ENCODE measurements at places on chromosomes 6 and 20. TPM values are rescaled to one million over a fixed set of nuclear protein-coding genes. Genes with fewer than 3 reads are reported as not detected.

DNA sequence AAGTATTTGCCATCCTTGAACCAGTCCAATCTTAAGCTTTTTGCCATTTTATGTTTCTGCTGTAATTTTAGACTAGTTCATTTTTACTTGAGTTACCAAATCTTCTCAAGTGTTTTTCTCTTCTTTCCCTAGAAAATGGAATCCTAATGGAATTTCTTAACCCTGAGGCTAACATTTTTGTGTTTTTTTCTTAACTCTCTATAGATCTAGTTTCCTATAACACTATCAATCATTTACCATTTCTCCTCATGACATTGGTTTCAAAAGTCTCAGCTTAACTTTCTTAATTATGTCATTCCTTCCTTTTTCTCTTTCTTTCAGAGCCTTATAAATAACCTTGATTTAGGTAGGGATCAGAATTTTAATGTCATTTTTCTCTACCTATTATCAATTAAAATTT, 54.8 kb downstream of the SENP6 start:
- H3K27ac ChIP-seq, result no peak overlapping the region
- no peaks in the 10 kb centered on the region for H3K27me3 ChIP-seq
- DNase-seq, result no peak
- no peak overlapping the region for H3K4me3 ChIP-seq
- peaks cover 4% of the 10 kb centered on the region for H3K36me3 ChIP-seq

- no peaks in the 10 kb centered on the region for H3K27me3 ChIP-seq
- no peaks in the 10 kb centered on the region for H3K4me1 ChIP-seq
- no peaks in the 10 kb centered on the region for H3K36me3 ChIP-seq
- no peak for DNase-seq
These were observed 557.7 kb upstream of the NRSN1 start for GRCh38 chr6:23568292-23568691.

- H3K27ac ChIP-seq, result peak overlapping the region; percentile 39
- H3K4me1 ChIP-seq, result peaks cover 60% of the 10 kb centered on the region
- H3K36me3 ChIP-seq, result peaks cover 52% of the 10 kb centered on the region
- H3K27me3 ChIP-seq, result no peaks in the 10 kb centered on the region
- H3K4me3 ChIP-seq, result no peak overlapping the region
These were observed 9.8 kb upstream of the ZNFX1 start for GRCh38 chr20:49287555-49288249.

- no peaks in the 10 kb centered on the region for H3K4me1 ChIP-seq
- H3K27me3 ChIP-seq, result no peaks in the 10 kb centered on the region
- H3K4me3 ChIP-seq, result no peak overlapping the region
- no peak for DNase-seq
- H3K27ac ChIP-seq, result no peak overlapping the region
These were observed 695.9 kb downstream of the HDGFL1 start for GRCh38 chr6:23265270-23265669.

- no peaks in the 10 kb centered on the region for H3K36me3 ChIP-seq
- no peaks in the 10 kb centered on the region for H3K27me3 ChIP-seq
- no peak for DNase-seq
- no peak overlapping the region for H3K4me3 ChIP-seq
- H3K4me1 ChIP-seq, result no peaks in the 10 kb centered on the region
These were observed 241.6 kb downstream of the BTBD3 start for GRCh38 chr20:12159261-12159660.

GRCh38 chr6:35287671-35288396, 9.8 kb upstream of the DEF6 start:
- H3K27ac ChIP-seq, result no peak overlapping the region
- no peak for DNase-seq
- H3K27me3 ChIP-seq, result no peaks in the 10 kb centered on the region
- no peaks in the 10 kb centered on the region for H3K4me1 ChIP-seq
- H3K36me3 ChIP-seq, result peaks cover 55% of the 10 kb centered on the region
- H3K4me3 ChIP-seq, result no peak overlapping the region

DNA sequence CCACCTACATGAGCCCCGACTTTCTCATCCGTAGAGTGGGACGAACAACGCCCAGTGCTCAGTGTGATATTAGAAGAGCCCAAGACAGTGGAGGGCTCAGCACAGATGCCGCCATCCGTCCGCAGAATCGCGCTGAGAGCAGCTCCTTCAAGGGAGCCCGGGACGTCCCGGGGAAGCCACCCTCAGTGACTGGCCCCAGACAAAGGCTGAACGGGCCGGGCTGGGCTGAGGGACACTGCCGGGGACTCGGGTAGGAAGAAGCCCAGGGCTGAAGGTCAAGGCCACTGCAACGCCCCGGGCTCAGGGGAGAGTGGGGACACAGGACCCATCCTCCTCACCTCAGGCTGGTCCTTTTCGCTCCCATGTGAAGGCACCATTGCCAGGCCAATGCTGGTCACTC, 12.8 kb upstream of the CHRNA4 start:
- H3K36me3 ChIP-seq, result no peaks in the 10 kb centered on the region
- peaks cover 9% of the 10 kb centered on the region for H3K27me3 ChIP-seq
- peaks cover 39% of the 10 kb centered on the region for H3K4me1 ChIP-seq
- no peak overlapping the region for H3K27ac ChIP-seq
- DNase-seq, result no peak

GRCh38 chr6:5096482-5096881, 11.3 kb downstream of the PPP1R3G start:
- DNase-seq, result no peak

DNA sequence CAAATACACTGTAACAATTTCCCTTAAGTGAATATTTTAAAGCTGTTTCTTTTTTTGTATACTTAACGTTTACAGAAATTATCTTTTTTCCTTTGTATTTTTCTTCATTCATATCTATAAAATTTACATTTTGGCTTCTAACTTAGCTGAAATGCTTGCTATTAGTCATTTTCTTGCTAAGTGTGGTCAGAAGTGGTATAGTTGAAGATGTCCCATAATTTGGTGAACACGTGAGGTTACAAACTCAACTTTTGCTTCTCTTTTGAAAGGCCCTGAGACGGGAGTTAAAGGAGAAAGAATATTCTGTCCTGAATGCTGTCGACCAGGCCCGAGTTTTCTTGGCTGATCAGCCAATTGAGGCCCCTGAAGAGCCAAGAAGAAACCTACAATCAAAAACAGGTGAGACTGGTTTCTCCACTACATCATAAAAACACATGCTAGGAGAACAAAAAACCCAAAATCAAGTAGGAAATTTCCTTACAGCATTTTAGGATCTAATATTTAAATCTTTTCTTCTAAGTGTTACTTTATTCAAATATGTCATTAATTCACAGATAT, 445.0 kb downstream of the UTRN start:
- no peak overlapping the region for H3K4me3 ChIP-seq
- no peaks in the 10 kb centered on the region for H3K27me3 ChIP-seq
- peaks cover 51% of the 10 kb centered on the region for H3K36me3 ChIP-seq
- no peak for DNase-seq
- H3K27ac ChIP-seq, result no peak overlapping the region

GRCh38 chr6:37972994-37973757, 153.6 kb downstream of the ZFAND3 start:
- H3K4me3 ChIP-seq, result no peak overlapping the region
- no peaks in the 10 kb centered on the region for H3K36me3 ChIP-seq
- no peaks in the 10 kb centered on the region for H3K4me1 ChIP-seq
- H3K27me3 ChIP-seq, result no peaks in the 10 kb centered on the region

DNA sequence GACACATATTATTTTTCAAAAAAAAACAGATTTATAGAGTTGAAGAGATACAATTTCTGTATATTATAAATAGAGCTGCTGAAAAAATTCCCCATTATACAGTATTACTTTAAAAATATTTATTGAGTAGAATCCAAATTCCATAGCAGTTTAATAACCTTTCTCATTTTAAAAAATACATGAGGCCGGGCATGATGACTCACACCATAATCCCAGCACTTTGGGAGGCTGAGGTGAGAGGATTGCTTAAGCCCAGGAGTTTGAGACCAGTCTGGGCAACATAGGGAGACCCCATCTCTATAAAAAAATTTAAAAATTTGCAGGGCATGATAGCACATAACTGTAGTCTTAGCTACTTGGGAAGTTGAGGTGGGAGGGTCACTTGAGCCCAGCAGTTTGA, 13.0 kb downstream of the ATRN start:
- no peak overlapping the region for H3K4me3 ChIP-seq
- no peak for DNase-seq
- H3K27ac ChIP-seq, result no peak overlapping the region
- H3K27me3 ChIP-seq, result no peaks in the 10 kb centered on the region
- H3K36me3 ChIP-seq, result no peaks in the 10 kb centered on the region

DNA sequence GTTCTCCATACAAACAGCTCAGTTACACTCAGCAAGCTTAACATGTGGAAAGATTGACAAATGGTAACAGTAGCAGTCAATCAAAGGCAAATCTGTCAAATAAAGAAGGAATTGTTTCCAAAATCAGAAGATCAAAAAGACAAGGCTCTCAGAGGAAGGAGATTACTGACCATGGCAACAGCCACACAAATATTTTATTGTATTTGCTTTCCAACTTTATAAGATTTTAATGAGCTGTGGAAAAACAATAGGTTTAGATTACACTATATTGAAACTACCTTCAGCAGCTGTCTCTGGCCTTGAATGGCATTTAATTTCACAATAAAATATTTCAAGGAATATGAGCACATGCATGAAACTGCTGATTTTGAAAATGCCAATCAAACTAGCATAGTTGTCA, 1143.9 kb upstream of the GJE1 start:
- no peaks in the 10 kb centered on the region for H3K36me3 ChIP-seq
- H3K4me3 ChIP-seq, result no peak overlapping the region
- no peaks in the 10 kb centered on the region for H3K4me1 ChIP-seq
- no peaks in the 10 kb centered on the region for H3K27me3 ChIP-seq

DNA sequence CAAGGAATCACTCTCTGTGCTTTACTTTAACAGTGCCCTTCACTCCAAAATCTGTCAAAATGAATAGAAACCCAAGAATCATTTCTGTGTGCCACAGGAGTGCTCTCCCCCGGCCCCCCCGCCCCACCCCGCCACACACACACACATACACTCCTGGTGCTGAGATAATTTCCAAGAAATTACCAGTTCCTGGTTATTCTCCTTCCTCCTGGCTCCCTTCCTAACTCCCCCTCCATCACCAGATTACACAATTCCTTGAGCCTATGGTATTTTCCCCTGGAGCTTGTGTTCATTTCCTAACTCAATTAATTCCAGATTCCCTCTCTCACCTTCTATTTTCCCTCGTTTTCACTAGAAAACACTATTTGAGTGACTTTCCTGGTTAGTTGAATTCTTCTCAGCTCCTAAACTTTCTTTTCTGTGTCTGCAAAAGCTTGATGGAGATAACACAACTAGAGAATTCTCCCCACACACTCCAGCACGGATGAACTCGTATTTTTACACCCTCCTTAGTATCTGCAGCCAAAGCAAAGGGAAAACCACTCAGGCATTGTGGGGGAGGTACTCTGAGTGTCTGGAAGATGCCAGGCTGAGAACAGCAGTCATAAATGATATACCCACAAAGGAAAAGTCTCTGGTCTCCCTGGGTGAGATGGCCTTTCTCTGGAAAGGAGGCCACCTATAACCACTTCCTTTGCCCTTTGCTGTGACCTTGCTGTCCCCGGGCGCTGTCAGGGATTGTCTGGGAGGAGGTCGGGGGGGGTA, 1.9 kb upstream of the SLC24A3 start:
- DNase-seq, result no peak
- H3K27me3 ChIP-seq, result peaks cover 17% of the 10 kb centered on the region
- H3K4me3 ChIP-seq, result no peak overlapping the region
- no peaks in the 10 kb centered on the region for H3K36me3 ChIP-seq
- no peaks in the 10 kb centered on the region for H3K4me1 ChIP-seq

- no peaks in the 10 kb centered on the region for H3K36me3 ChIP-seq
- H3K4me1 ChIP-seq, result 0 out of 2 replicates have a peak, but pooled peaks cover 9% of the 10 kb centered on the region
- no peak within 1 kb of the TSS for H3K4me3 ChIP-seq
- no peak within 1 kb of the TSS for H3K27ac ChIP-seq
- DNase-seq, result no peak
- peaks cover 37% of the 10 kb centered on the region for H3K27me3 ChIP-seq
These were observed at the start of gene ADAM33 for GRCh38 chr20:3681931-3682781. ADAM33 (minus strand) TSS chr20:3682010; CDS start chr20:3682004, 6 bp downstream.

DNA sequence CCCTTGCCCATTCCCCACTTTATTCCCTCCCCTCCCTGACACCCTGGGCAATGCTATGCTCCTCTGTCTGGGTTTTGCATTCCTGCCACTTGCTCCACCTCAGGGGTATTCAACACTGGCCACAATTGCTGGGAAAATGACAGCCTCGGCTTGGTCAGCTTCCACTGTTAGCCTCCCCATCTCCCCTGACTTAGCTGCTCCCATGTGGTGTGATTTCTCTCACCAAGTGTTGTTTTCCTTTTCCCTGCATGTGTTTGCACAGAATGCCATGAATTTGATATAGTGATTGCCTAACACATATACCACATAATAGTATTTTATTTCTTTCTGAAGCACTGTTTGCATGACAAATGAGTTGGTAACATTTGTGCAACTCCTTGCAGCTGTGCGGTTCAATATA, 1.4 kb upstream of the LEMD2 start:
- DNase-seq, result no peak
- H3K27ac ChIP-seq, result no peak overlapping the region
- peaks cover 57% of the 10 kb centered on the region for H3K4me1 ChIP-seq
- no peaks in the 10 kb centered on the region for H3K27me3 ChIP-seq
- no peaks in the 10 kb centered on the region for H3K36me3 ChIP-seq
- H3K4me3 ChIP-seq, result no peak overlapping the region

- H3K36me3 ChIP-seq, result no peaks in the 10 kb centered on the region
- H3K4me3 ChIP-seq, result no peak overlapping the region
- H3K27ac ChIP-seq, result no peak overlapping the region
- no peaks in the 10 kb centered on the region for H3K4me1 ChIP-seq
These were observed 320.9 kb upstream of the SASH1 start for GRCh38 chr6:148021699-148022098.

DNA sequence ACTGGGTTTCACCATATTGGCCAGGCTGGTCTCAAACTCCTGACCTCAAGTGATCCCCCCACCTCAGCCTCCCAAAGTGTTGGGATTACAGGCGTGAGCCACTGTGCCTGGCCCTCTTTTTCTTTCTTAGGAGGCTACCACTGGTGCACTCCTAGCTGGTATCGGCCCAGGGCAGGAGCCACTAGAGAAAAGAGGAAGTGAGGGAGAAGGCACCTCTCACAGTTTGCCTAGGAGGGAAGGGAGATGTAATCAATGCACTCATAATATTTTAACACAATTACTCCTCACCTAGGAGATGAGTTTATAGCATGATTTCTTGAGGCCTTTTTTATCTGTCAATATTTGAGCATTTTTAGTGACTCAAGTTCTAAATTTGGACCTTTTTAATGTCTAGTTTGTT, 189.0 kb upstream of the SOX4 start:
- H3K4me1 ChIP-seq, result peaks cover 8% of the 10 kb centered on the region
- H3K4me3 ChIP-seq, result no peak overlapping the region
- no peaks in the 10 kb centered on the region for H3K36me3 ChIP-seq
- no peaks in the 10 kb centered on the region for H3K27me3 ChIP-seq
- H3K27ac ChIP-seq, result no peak overlapping the region

Gene ABHD16B
- not detected for total RNA-seq

Gene SALL4
- 0.17 TPM for total RNA-seq

Gene COL21A1
- not detected for total RNA-seq

Gene SNAI1
- total RNA-seq, result 1.3 TPM

Gene GABRR2
- total RNA-seq, result not detected

Gene LINC00237
- not detected for total RNA-seq
